ENCODE measurements at places on chromosomes 7 and 10.
A peak's percentile ranks its signal among the peaks of the same experiment; 100 is the strongest.

DNA sequence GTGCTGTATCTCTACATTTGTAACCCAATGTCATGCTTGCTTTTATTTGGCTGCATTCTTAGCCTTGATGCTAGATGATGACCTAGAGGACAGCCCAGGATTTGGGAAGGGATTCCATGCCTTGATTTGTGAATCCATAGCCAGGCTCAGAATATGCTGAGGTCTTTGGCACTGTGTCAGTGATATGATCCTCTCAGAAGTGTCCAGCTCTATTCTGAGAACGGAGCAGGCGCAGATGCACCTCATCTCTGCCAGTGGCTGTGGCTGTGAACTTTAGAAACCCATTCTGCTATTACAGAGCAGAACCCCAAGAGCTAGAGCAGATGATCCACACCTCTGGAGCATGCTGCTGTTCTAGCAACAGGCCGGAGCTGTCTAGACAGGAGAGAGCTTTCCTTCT is 212.8 kb downstream of the TRIL start:
- no peak for DNase-seq

DNA sequence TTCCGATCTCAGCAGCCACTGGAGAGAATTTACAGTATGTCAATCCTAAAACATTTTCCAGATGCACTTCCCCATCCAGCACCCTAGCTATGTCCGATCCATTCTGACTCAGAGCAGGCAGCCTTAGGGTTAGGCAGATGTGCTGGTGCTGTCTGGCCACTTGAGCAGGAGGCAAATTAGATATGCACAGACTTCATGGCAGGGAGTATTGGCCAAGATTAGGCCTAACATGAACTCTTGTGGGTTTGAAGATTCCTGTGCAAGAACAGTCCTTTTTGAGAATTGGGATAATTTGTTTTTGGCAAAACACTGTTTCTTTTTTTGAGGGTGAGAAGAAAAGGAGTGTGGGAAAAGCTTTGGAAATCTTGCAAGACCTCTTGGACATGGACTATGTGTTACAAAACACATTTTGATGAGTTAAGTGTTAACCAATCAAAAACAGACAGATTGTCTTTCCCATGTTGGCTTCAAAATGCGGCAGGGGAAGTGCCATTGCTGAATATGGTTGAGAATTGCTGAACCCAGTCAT is 218.6 kb upstream of the INHBA start:
- DNase-seq, result peak; percentile 9

- DNase-seq, result no peak
Measured at GRCh38 chr7:6157685-6158423, 114.6 kb downstream of the CYTH3 start.

DNA sequence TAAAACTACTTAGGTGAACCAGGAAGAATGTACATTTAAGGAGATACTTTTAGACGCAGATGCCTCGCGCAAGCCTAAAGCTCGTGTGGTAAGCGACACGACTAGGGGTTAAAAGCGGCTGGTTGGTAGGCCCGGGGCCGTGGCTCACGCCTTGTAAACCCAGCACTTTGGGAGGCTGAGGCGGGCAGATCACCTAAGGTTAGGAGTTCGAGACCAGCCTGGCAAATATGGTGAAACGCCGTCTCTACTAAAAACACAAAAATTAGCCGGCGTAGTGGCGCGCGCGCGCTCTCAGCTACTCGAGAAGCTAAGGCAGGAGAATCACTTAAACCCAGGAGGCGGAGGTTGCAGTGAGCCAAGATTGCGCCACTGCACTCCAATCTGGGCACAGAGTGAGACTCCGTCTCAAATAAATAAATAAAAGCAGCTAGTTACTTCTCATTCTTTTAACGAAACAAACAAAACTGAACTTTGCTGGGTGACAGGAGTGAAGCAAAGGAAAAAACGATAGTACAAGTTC is 879 bp downstream of the NUDT5 start:
- DNase-seq, result peak; percentile 34

DNA sequence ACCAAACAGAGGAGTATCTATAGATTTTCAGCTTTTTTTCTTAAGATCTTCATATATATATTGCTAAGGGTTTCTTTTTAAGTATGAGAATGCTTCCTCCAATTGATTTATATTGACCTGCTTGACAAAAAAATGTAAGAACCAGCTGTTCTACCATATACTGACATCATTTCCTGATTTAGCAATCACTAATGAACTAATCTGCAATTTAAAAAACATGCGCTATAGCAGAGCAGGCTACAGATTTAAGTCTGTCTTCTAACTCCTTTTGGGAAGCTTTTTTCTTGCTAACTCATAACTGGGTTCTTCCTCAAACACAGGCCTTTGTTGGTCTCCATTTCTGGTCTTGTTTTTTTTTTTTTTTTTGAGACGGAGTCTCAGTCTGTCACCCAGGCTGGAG is 33.2 kb downstream of the ABCC2 start:
- DNase-seq, result no peak

- DNase-seq, result no peak
Measured at GRCh38 chr10:104037261-104037951, 48.3 kb downstream of the COL17A1 start.
